ENCODE measurements at places on chromosomes 1 and 21.

DNA sequence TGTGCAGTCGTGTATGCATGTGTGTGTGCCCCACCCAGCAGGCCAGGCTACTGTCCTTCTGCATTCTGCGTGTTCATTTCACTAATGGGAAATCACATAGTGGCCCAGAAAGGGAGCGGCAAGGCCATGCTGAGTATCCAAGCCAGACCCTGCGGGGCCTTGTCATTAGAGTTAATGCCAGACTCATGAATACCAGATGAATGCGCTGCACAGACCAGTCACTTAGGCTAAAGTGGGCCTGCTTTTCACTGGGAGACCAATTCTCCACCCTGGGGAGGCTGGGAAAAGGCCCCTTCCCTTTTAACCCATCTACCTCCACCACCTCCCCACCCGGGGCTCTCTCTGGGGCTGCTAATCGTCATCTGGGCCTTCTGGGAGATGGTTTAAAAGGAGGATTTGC is 17.0 kb upstream of the GRIK3 start:
- no peak for DNase-seq

DNA sequence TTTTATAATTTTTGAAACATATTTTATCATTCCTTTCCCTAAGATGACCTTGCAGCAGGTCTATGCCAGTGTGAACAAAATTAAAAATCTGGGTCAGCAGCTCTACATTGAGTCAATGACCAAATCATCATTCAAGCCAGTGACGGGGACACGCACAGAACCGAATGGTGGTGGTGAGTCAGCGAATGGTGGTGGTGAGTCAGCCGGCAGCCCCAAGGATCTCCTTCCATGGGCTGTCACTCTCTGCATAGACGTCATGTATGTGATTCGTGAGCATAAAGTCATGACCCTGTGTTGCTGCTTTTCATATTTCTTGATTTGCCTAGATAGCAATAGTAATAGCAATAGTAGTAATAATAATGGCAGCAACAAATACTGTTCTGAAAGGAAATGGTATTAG is 26.3 kb downstream of the PER3 start:
- DNase-seq, result no peak

GRCh38 chr1:227447531-227447990 is 115.8 kb upstream of the ZNF678 start:
- DNase-seq, result no peak

DNA sequence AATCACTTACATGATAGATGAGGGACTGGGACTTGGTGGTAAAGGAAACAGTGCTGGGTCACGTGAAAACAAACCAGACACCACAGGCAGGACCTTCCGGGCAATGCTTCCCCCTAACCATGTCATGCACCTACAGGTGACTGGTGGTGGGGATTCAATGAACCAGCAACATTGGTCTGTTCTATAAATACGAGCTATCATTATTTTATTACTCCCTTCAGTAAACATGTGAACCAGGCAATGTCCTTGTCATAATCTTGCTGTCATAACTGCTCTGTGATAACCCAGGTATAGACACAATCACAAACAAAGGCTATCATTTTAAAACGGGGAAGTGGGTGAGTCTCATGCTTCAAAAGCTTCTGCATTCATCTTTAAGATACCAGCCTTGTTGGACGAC is 153.4 kb downstream of the CLIC6 start:
- no peak for DNase-seq

DNA sequence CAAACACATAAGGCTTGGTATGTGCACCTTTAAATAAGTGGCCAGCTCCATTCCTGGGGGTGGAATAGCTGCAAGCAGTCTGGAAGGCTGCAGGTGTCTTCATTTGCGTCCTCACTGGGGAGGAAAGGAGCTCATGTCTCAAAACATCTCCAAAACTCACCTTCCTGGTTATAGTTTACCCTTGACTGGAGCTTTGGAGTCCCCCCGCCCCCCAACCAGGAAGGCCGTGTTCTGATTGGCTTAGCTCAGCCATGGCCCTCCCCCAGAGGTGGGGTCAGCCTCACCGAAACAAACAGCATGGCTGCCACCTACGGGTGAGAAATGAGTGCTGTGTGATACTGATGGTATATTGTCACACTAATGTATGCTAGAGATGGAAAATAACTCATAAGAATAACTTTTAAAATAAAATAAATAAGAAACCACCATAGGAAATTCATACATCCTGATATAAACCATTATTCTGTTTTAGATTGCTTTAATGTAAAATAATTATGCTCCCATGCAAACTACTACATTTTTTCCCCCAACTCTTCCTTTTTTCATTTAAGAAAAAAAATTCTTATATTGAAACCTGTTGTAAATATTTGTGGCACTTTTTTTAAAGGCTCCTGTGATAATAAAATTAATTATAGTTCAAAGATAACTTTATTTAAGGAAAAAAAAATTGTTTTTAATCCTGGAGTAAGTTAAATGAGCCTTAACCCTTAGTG is 90.8 kb downstream of the ZP4 start:
- DNase-seq, result peak; percentile 2

DNA sequence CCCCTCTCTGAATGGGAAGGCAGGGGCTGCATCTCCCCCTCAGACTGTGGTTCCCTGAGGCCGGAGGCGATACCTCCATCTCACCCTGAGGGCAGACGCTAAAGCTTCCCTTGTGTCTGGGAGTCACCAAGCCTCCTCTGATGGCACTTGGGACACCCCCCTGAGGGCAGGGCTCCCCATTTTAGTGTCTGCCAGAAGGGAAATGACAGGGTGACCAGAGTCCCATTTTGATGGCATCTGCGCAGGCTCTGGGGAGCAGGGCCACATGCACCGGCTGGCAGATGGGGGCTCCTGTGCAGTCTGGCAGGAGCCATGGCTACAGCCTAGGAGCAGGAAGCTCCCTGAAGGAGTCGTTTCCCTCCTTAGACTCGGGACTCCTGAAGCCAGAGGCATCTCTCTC is 1.7 kb downstream of the S100A2 start:
- no peak for DNase-seq

GRCh38 chr1:228366062-228366865 is 40.4 kb downstream of the TRIM11 start:
- DNase-seq, result no peak

DNA sequence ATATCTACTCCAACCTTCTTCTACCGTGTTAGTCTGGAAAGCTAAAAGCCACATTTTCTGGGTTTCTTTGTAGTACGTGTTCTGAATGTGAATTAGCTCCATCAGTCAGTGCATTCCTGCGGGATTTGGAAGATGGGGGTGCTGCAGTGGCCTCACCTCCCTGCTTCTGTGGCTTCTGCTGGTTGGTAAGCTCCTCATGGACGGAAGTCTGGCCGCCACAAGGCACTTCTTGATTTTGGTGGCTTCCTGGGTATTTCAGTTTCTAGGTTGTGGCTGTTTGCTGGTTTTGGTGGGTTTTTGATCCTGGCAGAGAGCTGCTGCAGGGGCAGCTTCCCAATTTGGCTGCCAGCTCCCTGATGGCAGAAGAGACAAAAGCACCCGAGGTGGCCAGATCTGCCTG is 20.9 kb upstream of the TACSTD2 start:
- no peak for DNase-seq

GRCh38 chr1:6547301-6547700 is 7.0 kb downstream of the NOL9 start:
- no peak for DNase-seq

- DNase-seq, result no peak
Observed at GRCh38 chr1:228782662-228783417, 47.6 kb downstream of the RHOU start.

- peak; percentile 31 for DNase-seq
Observed at GRCh38 chr21:36135391-36136102, 668 bp downstream of the CBR3 start.

DNA sequence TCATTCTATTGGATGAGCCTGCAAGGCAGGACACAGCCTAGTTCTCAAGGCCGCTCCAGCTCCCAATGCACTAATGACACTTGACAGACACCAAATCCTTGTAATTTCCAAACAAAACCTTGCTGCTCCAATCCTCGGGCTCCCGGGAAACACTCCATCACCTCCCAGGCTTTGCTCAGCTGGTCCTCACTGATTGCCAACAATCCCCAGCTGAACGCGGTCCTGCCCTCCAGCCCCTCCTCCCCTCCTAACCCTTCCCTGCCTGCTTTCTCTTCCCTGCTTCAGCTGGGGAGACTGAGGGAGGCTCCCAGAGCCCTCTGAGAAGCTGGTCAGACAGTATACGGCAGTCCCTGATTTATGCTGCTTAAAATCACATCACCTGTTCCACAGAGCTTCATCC is 114.4 kb upstream of the TNR start:
- no peak for DNase-seq

- no peak for DNase-seq
Observed at GRCh38 chr1:186829686-186830587, 1.2 kb downstream of the PLA2G4A start.

DNA sequence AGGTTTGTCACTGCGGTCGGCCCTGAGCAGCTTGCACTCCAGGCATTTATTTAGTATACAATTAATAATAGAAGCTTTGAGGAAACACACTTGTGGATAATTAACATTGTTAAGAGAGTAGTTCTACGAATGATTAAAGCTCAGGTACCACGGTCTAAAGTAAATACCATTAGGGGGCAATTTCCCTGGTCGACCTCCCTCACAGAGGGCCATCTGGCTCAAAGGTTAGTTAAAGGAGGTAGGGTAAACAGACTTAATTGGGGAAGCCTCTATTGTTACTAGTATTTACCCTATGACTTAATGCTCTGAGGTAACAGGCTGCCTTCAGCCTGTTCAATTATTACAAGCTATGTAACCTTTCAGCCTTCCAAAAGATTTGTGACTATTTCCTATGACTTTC is 122.3 kb upstream of the SLC44A3 start:
- DNase-seq, result no peak

- no peak for DNase-seq
Observed at GRCh38 chr1:207644166-207644851, 624 bp upstream of the CR1L start.

DNA sequence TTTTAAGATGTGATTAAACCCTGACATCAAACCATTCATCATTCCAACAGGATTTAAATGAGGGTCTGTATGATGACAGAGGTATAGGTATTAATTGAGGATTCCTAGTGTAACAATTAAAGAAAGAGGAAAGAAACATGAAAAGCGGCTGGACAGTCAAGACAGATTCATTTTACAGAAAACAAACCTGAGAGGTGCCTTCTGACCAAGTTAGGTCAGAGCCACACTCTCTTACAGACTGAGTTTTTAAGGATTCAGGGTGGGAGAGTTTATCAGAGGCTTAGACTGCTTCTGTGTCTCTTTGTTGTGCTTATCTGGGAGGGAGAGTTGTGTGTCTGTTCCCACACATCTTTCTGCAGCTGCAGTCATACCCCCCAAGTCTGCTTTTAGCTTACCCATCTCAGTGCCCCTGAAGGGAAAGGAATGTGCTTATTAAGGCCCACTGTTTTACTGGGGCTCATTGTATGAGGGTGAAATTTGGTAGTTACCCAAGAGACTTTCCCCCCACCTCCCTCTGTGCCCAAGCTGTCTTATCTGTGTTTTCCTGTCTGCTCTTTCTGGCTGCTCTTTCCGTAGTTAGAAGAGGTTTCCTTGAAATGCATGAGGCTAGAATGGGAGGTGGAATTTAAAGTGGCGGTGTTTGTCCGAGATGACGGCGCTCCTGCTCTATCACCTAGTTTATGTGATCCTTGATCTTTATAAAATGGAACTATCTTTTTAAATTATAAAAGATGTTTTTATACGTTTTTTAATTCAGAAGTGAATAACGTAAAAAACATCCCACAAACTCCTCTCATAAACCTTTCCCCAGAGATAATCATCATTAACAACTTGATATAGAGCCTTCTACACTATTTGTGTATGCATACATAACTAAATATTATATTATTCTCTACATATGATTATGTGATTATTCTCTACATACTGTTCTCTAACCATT is 96.0 kb upstream of the TNFSF4 start:
- no peak for DNase-seq

GRCh38 chr1:21335750-21336224 is 45.5 kb upstream of the ECE1 start:
- no peak for DNase-seq

- DNase-seq, result no peak
Observed at GRCh38 chr1:86541859-86542258, 5.0 kb upstream of the CLCA4 start.

GRCh38 chr21:31509194-31510017 is 150.1 kb upstream of the SOD1 start:
- DNase-seq, result peak; percentile 67

DNA sequence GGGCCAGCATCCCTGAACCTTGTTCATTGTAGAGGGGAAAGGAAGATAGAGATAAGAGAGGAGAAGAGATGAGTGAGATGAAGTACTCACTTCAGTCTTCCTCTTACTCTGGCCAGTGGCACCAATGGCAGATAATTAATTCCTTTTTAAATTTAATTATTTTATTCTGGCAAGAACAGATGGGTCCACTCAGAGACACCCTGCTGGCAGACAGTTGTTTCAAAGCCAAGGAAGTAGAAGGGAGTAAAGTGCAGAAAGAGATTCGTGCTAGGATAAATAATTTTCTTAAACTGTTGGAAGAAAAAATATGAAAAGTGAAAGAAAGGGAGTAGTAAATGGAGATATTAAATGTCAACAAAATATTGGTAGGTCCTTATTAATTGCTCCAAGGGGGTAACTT is 7.7 kb upstream of the GJA5 start:
- no peak for DNase-seq

DNA sequence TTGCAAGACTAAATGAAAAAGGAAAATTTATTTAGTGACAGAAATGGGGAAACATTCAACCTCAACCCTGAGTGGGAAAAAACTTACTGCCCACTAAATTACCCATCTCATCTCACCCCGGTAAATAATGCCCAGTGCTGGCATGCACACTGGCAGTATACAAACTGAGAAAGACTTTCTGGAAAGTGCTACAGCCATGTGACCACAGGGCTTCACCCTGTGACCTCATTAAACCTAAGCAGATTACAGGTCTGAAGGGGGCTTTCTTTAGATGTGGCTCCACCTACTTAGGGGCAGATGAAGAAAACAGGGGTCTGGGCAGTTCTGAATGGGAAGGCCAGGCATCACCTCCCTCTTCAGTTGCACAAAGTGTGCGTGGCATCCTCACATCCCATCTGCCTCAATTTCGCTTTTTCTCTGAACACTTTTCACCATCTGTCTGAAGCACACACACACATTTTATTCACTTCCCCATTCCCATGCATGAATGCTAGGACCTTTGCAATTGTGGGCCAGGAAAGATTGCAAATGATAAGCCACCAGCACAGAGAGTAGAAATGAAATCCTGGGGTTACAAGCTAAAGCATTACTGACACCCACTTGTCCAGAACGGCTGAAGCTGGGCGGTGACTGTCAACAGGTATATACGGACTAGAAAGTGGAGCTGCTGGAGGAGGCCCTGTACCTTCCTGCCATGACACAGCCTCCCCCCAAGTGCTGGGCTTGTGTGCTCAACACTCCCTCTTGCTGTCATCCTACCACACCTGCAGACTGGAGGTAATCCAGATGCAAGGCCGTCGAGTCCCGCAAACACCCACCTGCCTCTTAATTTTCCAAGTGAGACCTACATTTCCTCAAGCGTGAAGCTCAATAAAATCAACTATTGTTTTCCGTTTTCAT is 2.7 kb downstream of the NADK start:
- DNase-seq, result no peak

DNA sequence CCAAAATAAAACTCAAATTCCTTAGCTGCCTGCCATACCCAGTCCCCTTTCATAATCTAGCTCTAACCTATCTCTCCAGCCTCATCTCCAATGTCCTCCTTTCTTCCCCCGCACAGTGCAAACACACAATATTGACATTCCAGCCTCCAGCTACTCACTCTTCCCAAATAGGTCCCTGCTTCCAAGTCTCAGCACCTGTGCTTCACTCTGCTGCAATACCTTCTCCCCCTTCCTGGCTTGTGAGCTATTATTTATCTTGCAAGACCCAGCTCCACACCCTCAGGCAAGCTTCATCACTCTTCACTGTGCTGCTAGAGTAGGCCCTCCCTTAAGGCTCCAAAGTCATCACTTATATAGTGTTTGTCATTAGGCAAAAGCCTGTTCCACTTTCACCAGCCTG is 9.7 kb downstream of the PLPP3 start:
- no peak for DNase-seq
